Colonic mucosa (tissue), 4 donors: ENCODE measurements at places on chromosomes 1 and 21. TPM values are rescaled to one million over a fixed set of nuclear protein-coding genes. Genes with fewer than 3 reads are reported as not detected.

GRCh38 chr1:111449703-111450017 lies 396 bp downstream of the ATP5PB start:
- no peak for DNase-seq

- no peak for DNase-seq
Measured at GRCh38 chr1:173043253-173043652, 7.5 kb downstream of the TNFSF18 start.

DNA sequence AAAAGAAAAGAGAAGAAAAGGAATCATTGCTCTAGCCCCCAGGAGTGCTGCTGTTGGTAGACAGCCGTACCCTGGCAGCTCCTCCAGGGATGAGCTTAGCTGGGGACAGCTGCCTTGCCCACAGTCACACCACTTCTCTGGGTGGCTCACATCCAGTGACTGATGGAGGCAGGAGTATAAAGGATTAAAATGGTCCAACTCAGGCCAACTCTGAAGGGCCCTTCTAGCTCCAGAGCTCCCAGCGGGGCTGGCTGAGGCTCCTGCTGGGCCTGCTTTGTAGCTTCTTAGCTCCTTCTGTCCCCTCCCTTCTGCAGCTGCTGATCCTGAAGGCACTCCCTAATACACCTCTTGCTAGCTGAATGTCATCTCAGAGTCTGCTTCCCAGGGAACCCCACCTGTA lies 4.4 kb downstream of the CITED4 start:
- no peak for DNase-seq

DNA sequence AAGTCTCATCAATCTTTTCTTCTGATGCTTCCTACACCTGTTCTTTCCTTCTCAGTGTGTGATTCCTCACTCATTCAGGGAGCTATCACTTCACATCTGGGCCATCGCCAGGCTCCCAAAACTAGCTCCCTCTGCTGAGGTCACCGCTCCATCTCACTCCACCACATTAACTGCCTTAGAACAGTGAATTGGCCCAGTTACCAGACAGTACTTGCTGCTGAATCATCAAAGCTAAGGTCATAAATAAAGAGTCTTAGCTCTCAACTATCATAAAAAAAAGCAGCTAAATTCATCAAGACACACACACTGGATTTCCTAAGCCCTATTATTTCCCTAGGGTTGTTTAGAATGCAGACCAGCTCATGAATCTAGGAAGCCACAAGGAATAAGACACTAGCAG lies 18.8 kb upstream of the SRM start:
- DNase-seq = no peak

DNA sequence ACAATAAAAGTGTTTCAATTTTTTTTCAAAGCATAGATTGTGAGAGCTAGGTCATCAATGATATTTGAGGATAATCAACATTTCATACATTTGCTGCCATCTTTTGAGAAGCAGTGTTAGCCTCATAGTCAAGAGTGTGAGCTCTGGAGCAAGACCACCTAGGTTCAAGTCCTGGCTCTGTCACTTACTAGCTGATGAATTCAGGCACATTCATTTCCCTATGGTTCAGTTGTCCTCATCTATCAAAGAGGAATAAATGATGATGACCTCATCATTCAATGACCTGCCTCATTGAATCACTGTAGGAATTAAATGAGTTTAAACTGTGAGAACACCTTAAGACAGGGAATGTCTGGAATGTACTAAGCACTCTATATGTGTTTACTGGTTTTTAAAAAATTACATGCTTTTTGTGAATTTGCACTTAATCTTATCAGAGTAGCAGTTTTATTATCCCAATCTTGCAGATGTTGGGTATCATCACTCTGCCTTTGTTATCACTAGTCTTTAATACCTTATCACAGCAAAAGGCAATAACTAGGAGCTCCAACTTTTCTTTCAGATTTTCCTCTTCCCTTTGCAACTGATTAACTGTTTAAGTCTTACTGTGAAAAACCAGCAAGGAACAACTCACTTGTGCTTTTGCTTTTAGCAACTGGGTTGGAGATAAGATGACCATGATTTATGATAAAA lies 47.4 kb downstream of the SLC30A10 start:
- DNase-seq = no peak

GRCh38 chr1:1420654-1421141 lies 378 bp downstream of the ANKRD65 start:
- no peak for DNase-seq

DNA sequence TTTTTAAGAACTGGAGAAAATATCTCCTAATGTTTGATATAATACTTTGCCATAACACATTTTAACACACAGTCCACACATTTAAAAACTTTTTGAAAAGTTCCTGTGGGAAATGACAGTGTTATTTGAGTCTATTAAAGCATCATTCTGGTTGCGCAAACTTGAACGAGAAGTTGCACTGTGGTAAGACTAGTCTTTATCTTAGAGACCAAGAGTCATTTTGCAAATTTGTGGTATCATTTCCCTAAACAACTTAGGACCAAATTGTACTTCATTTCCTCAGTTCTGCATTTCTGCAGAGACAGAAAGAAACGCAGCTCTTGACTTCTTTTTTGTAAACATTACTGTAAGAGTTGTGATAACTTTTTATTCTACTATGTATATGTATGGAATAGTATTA lies at the start of gene RGS18:
RGS18 (plus strand) TSS at position 282 of the 400 bp plus-strand sequence. CDS start 176 bp downstream, outside the sequence.
- DNase-seq = no peak

GRCh38 chr21:24897883-24898282 lies 709.4 kb downstream of the MRPL39 start:
- no peak for DNase-seq

Gene ADAM30
- total RNA-seq = not detected

GRCh38 chr1:47679826-47680225 lies 242.0 kb downstream of the FOXD2 start:
- peak; percentile 6 for DNase-seq

DNA sequence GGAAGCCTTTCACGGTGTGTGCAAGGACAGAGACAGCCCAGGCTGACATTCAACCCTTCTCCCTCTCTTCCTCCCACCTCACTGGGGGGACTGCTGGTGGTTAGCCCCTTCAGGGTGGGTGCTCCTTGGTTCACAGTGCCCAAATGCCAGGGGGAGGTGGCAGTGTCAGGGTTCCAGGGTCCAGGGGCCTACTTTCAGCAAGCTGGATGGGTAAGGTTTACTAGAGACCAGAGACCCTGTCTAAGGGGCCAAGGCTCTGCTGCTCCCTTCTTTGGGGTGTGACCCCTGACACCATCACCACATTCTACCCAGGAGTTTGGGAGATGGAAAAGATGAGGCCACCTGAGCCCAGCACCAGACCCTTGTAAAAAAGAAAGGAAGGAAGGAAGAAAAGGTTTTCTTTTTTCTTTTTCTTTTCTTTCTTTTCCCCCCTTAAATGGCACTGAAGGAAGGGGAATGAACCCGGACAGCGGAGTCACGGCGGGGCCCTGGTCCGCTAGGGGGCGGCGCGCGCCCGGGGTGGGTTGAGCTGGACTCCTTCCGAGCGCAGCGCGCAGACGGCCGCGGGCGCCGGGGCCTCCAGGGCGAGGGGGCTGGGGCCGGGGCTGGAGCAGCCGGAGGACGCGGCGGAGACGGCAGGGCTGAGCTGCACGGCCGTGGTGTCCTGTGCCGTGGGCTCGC lies 18.8 kb downstream of the KNCN start:
- peak; percentile 71 for DNase-seq

GRCh38 chr1:71294178-71294577 lies 213.3 kb upstream of the ZRANB2 start:
- DNase-seq = no peak

Gene BEST4
- 26.0 TPM for total RNA-seq

- DNase-seq = no peak
Measured at GRCh38 chr1:234213658-234214128, 159.6 kb upstream of the COA6 start.

- DNase-seq = no peak
Measured at GRCh38 chr1:2050461-2050792, 216 bp downstream of the PRKCZ start.

Gene PAQR6
- total RNA-seq = 1.1 TPM

Gene C1orf185
- not detected for total RNA-seq

Gene PITHD1
- 51.6 TPM for total RNA-seq

DNA sequence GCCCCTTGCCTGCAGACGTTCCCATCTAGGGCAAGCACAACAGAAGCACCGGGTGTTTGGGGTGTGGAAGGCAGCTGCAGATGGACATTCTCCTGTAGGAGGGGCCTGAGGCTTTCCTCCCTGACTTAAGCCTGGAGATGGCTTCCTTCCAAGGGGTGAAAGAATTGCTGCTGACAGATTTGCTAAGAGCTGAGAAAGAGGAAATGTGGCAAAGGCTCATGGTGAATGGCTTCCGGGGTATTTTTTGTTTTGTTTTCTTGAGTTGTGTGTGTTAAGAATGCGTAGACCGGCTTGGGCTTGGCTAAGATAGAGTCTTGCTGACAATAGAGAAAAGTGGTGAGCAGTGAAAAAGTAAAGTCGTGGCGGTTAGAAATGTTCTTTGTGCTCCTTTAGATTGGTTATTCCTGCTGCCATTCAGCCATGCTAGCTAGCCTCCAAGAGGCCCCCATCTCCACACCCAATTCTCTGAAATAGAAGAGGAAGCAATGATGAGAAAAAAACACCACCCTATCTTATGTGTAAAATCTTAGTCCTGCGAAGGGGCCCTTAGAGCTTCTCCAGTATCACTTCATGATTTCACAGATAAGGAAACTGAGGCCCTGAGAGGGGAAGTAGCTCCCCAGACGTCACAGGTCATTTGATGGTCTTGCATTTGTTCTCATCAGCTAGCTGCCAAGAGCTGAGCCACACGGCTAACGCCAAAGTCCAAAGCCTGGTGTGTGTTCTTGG lies 36.9 kb downstream of the EIF2D start:
- peak; percentile 60 for DNase-seq

Gene PTAFR
- total RNA-seq = 3.9 TPM

Gene LCE2B
- not detected for total RNA-seq

DNA sequence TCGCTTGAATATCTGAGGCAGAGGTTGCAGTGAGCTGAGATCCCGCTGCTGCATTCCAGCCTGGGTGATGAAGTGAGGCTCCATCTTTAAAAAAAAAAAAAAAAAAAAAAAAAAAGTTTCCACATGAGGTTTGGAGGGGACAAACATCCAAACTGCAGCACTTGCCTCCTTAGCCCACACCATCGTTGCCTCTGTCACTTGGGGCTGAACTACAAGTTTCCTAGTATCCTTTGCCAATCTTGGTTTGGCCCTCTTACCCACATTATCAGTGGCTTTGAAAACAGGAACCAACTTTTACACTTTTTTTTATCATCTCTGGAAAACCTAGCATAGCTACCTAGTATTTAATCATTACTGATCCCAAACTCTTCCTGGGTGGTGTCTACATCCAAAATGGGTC lies 59.2 kb downstream of the CLSTN1 start:
- DNase-seq = no peak

DNA sequence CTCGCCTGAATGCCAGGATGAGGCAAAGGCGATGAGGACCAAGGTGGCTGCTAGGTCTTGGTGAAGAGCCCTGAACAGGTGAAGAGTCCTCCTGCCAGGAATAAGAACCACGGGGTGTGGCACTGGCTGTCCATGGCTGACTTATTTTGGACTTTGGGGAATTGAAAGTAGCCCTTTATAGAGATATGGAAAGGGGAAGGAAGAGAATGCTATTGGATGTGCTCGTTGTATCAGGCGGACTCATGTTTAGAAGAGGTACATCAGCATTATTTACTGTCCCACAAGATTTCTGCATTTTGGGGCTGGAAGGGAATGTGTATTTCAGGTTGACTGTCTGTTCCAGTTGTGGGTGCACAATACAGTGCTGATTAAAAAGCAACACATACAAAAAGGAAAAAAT lies 465.8 kb downstream of the DSCAM start:
- DNase-seq = no peak

DNA sequence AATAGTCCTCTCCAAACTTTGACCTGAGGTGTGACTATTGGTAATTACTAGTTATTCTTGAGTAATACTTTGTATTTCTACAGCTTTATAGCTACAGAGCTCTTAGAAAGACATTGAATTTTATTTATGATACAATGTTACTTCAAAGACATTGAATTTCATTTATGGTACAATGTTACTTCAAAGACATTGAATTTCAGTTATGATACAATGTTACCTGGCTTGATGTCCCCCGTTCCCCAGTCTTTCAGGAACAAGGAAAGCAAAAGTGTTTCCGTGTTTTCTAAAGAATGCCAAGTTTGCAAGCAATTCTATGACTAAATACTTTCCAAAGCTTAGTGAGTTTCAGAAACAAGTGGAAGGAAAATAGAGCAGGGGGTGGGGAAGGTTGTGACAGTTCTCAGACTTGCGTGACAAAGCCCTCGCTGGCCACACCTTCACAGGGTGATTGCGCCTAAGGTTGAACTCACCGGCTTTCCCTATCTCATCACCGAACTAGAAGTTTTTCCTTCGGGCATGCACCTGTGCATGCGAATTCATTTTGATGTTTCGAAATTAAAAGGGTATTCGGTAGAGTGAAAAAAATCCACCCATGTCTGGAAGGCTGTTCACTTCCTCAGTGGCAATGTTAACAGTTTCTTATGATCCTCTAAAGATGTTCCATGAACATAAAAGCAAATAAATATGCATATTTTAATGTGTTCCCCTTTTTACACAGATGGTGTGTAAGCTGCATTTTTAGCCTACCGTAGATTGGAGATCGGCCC lies 909 bp upstream of the PAXBP1 start:
- peak; percentile 59 for DNase-seq

Gene ACKR1
- total RNA-seq = 23.9 TPM

Gene KRTAP11-1
- total RNA-seq = not detected

GRCh38 chr1:58075188-58075578 lies 471.3 kb downstream of the OMA1 start:
- no peak for DNase-seq

DNA sequence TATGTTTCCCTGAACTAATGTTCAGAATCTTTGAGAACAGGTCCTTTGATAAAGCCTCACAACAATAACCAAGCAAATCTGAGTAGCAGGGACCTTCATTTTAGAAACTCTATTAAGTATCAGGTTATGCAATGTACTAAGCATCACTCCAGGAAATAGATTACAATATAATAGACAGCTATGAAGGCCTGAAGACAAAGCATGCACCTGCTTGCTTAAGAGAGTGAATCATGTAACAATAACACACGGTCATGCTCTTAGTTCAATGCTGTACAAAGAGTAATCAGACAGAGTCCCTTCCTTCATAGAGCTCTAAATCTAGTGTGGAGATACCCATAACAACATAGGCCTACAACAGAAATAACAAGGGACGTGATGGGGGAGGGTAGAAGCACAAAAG lies 8.1 kb upstream of the CMPK1 start:
- DNase-seq = no peak

Gene GJC2
- 0.69 TPM for total RNA-seq

Gene NBPF20
- 2.1 TPM for total RNA-seq

- no peak for DNase-seq
Measured at GRCh38 chr1:2625311-2625710, 7.5 kb downstream of the MMEL1 start.

GRCh38 chr1:248618878-248619277 lies 16.0 kb downstream of the OR2T11 start:
- DNase-seq = peak; percentile 78

Gene CFAP141
- total RNA-seq = not detected

GRCh38 chr1:180282401-180283044 lies 52.5 kb downstream of the LHX4 start:
- DNase-seq = no peak

GRCh38 chr1:164763098-164763497 lies 204.1 kb downstream of the PBX1 start:
- no peak for DNase-seq
